ENCODE measurements at places on chromosomes 2 and 18. TPM values are rescaled to one million over a fixed set of nuclear protein-coding genes. Genes with fewer than 3 reads are reported as not detected.

Gene MROH2A
- total RNA-seq, result under 0.01 TPM

Gene ERMN
- 30.0 TPM for total RNA-seq

Gene COQ10B
- total RNA-seq, result 37.3 TPM

Gene SERPINB11
- total RNA-seq, result not detected

Gene SNRNP27
- total RNA-seq, result 78.0 TPM

Gene UGT1A5
- not detected for total RNA-seq
